ENCODE measurements at places on chromosomes 13 and 19. TPM values are rescaled to one million over a fixed set of nuclear protein-coding genes. Genes with fewer than 3 reads are reported as not detected.

ZNF224 gene
- 19.0 TPM for total RNA-seq

LGALS7B gene
- total RNA-seq, result 0.90 TPM

HAUS5 gene
- 32.9 TPM for total RNA-seq

EFNB2 gene
- 12.9 TPM for total RNA-seq

ZSWIM9 gene
- 8.9 TPM for total RNA-seq

CLEC11A gene
- total RNA-seq, result 3.8 TPM

TTC9B gene
- 0.15 TPM for total RNA-seq

ZNF701 gene
- 23.7 TPM for total RNA-seq

SHD gene
- total RNA-seq, result 4.4 TPM

TUBB4A gene
- total RNA-seq, result 19.5 TPM

PODNL1 gene
- 0.68 TPM for total RNA-seq

RFPL4A gene
- total RNA-seq, result not detected

- DNase-seq, result no peak
- no peak overlapping the region for H3K4me3 ChIP-seq
- no peaks in the 10 kb centered on the region for H3K4me1 ChIP-seq
- no peaks in the 10 kb centered on the region for H3K27me3 ChIP-seq
- no peak overlapping the region for H3K27ac ChIP-seq
- H3K36me3 ChIP-seq, result no peaks in the 10 kb centered on the region
These were observed 930.0 kb upstream of the SLITRK6 start for GRCh38 chr13:86729206-86729605.

- H3K36me3 ChIP-seq, result no peaks in the 10 kb centered on the region
- no peak for DNase-seq
- H3K4me3 ChIP-seq, result no peak overlapping the region
- no peaks in the 10 kb centered on the region for H3K27me3 ChIP-seq
- peaks cover 8% of the 10 kb centered on the region for H3K4me1 ChIP-seq
These were observed 82.9 kb downstream of the TNFRSF19 start for GRCh38 chr13:23652909-23653726.

GRCh38 chr13:25291691-25292090 is 4.4 kb upstream of the MTMR6 start:
- no peaks in the 10 kb centered on the region for H3K36me3 ChIP-seq
- H3K27ac ChIP-seq, result no peak overlapping the region
- H3K27me3 ChIP-seq, result no peaks in the 10 kb centered on the region
- H3K4me1 ChIP-seq, result no peaks in the 10 kb centered on the region

GRCh38 chr19:46196410-46197124 is 33.0 kb upstream of the IGFL1 start:
- no peaks in the 10 kb centered on the region for H3K36me3 ChIP-seq
- H3K4me1 ChIP-seq, result no peaks in the 10 kb centered on the region
- no peak for DNase-seq

GRCh38 chr19:17946965-17947784 is 14.4 kb downstream of the CCDC124 start:
- peaks cover 16% of the 10 kb centered on the region for H3K27me3 ChIP-seq
- DNase-seq, result peak; percentile 29
- H3K36me3 ChIP-seq, result peaks cover 4% of the 10 kb centered on the region
- 0 out of 2 replicates have a peak, but pooled peaks cover 1% of the 10 kb centered on the region for H3K4me1 ChIP-seq

- H3K27me3 ChIP-seq, result no peaks in the 10 kb centered on the region
- peaks cover 4% of the 10 kb centered on the region for H3K4me1 ChIP-seq
- peaks cover 25% of the 10 kb centered on the region for H3K36me3 ChIP-seq
These were observed 430 bp downstream of the MAP4K1 start for GRCh38 chr19:38617283-38617763.

DNA sequence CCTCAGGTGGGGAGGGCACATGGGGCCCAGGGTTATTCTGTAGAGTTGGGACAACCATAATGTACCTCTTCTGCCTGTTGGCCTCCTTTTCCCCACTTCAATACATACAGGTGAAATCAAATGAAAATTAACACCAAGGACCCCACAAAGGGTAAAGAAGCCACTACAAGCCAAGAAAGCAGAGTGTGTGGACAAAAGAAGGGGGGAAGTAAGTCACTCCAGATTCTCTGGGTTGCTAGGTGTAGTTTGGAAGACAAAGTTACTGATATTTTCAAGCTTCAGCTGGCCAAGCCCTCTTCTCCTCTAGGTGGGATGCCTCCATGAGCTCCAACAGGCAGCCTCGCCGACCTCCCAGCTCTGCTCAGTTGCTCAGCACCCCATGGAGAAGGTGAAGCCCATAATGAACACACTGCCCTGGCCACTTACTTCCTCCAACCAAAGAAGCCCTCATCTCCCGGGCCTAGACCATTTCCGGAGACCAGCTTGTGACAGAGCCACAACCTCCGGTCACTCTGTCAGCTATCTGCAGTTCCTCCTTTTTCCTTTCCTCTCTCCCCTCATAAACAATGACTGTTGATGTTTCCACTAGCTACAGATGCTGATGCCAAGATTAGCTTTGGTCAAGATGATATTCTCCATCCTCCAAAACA is 66.8 kb upstream of the MED4 start:
- H3K4me3 ChIP-seq, result no peak overlapping the region
- no peak overlapping the region for H3K27ac ChIP-seq
- DNase-seq, result no peak
- no peaks in the 10 kb centered on the region for H3K4me1 ChIP-seq
- no peaks in the 10 kb centered on the region for H3K36me3 ChIP-seq

GRCh38 chr13:33931397-33932311 is 113.7 kb downstream of the RFC3 start:
- no peak for DNase-seq
- peaks cover 10% of the 10 kb centered on the region for H3K4me1 ChIP-seq
- no peaks in the 10 kb centered on the region for H3K36me3 ChIP-seq
- no peak overlapping the region for H3K4me3 ChIP-seq

GRCh38 chr19:19259741-19260140 is 13.4 kb downstream of the TM6SF2 start:
- no peak overlapping the region for H3K27ac ChIP-seq
- peak overlapping the region; percentile 79 for H3K4me3 ChIP-seq
- peak; percentile 89 for DNase-seq

GRCh38 chr19:33254245-33254824 is 28.7 kb upstream of the SLC7A10 start:
- no peak overlapping the region for H3K27ac ChIP-seq
- no peaks in the 10 kb centered on the region for H3K36me3 ChIP-seq
- H3K4me1 ChIP-seq, result no peaks in the 10 kb centered on the region
- no peak overlapping the region for H3K4me3 ChIP-seq
- DNase-seq, result no peak

DNA sequence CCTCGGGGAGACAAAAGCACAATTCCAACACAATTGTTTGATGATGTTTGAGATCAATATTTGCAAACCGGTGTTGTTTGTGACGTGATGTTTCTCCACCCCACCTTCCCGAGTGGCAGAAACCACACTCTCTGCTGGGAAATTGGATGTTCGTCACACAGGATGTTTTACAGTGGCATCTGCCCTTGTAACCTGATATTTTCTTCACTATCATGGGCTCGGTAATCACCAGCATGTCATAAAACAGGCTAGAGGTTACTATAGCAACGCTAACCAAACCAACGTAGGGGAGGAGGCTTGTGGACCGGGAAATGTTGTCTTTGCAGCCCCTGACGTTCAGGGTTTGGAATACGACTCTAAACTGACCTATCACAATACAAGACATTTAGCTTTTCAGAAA is 454.5 kb downstream of the IRS2 start:
- DNase-seq, result no peak
- no peaks in the 10 kb centered on the region for H3K4me1 ChIP-seq
- no peak overlapping the region for H3K27ac ChIP-seq
- no peak overlapping the region for H3K4me3 ChIP-seq

GRCh38 chr13:31234729-31235128 is 35.0 kb downstream of the B3GLCT start:
- H3K36me3 ChIP-seq, result peaks cover 2% of the 10 kb centered on the region
- peak; percentile 45 for DNase-seq
- H3K4me3 ChIP-seq, result no peak overlapping the region
- no peaks in the 10 kb centered on the region for H3K27me3 ChIP-seq
- no peaks in the 10 kb centered on the region for H3K4me1 ChIP-seq
- no peak overlapping the region for H3K27ac ChIP-seq

GRCh38 chr13:108352599-108352998 is 83.1 kb downstream of the TNFSF13B start:
- H3K27ac ChIP-seq, result no peak overlapping the region

- no peaks in the 10 kb centered on the region for H3K27me3 ChIP-seq
- no peak overlapping the region for H3K4me3 ChIP-seq
- no peaks in the 10 kb centered on the region for H3K4me1 ChIP-seq
- no peak for DNase-seq
These were observed 53.6 kb downstream of the XPO4 start for GRCh38 chr13:20848944-20849343.

- no peak overlapping the region for H3K4me3 ChIP-seq
- no peak overlapping the region for H3K27ac ChIP-seq
- H3K36me3 ChIP-seq, result peaks cover 22% of the 10 kb centered on the region
- H3K27me3 ChIP-seq, result no peaks in the 10 kb centered on the region
- H3K4me1 ChIP-seq, result no peaks in the 10 kb centered on the region
These were observed 11.0 kb upstream of the TPT1 start for GRCh38 chr13:45352031-45352430.

DNA sequence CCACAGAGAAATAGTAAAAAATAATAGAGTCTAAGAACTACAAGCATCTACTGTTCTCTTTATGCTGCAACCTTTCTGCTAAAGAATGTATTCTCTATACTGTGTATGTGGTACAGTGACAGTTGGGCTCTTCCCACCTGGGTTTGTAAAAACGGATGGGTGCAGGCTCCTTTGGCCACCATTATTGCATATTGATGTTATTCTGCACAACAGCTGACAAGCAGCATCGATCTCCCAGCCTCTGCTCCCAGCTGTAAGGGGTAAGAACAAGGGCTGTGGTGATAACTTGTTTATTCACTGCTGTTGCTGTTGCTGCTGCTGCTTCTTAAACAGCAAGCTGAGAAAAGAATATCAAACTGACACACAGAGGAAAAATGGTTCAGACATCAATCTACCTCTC is 56.1 kb downstream of the KCNRG start:
- peaks cover 20% of the 10 kb centered on the region for H3K36me3 ChIP-seq
- H3K4me1 ChIP-seq, result no peaks in the 10 kb centered on the region
- DNase-seq, result no peak
- no peak overlapping the region for H3K4me3 ChIP-seq
- H3K27me3 ChIP-seq, result no peaks in the 10 kb centered on the region
- H3K27ac ChIP-seq, result no peak overlapping the region

- no peaks in the 10 kb centered on the region for H3K27me3 ChIP-seq
- no peaks in the 10 kb centered on the region for H3K4me1 ChIP-seq
- no peak for DNase-seq
- H3K27ac ChIP-seq, result no peak overlapping the region
- no peaks in the 10 kb centered on the region for H3K36me3 ChIP-seq
- no peak overlapping the region for H3K4me3 ChIP-seq
These were observed 8.2 kb downstream of the CDK8 start for GRCh38 chr13:26262156-26262555.
